ENCODE measurements at places on chromosomes 5 and 9. TPM values are rescaled to one million over a fixed set of nuclear protein-coding genes. Genes with fewer than 3 reads are reported as not detected.

Gene HAVCR1
- 0.94 TPM for total RNA-seq

Gene C8G
- not detected for total RNA-seq

Gene RPP25L
- 4.4 TPM for total RNA-seq

Gene PDE6A
- total RNA-seq = not detected

Gene OR1Q1
- not detected for total RNA-seq

Gene SLIT3
- 4.1 TPM for total RNA-seq

Gene GPX3
- total RNA-seq = 17.5 TPM

Gene N4BP3
- 9.7 TPM for total RNA-seq

Measured in parietal lobe (tissue), 2 donors.